Right lobe of liver (tissue), 6 donors: ENCODE measurements at places on chromosomes 7 and 10.

GRCh38 chr7:29508608-29509007, 55.0 kb upstream of the PRR15 start:
- DNase-seq = no peak

- DNase-seq = no peak
Measured at GRCh38 chr7:136403591-136403990, 426.4 kb upstream of the MTPN start.

DNA sequence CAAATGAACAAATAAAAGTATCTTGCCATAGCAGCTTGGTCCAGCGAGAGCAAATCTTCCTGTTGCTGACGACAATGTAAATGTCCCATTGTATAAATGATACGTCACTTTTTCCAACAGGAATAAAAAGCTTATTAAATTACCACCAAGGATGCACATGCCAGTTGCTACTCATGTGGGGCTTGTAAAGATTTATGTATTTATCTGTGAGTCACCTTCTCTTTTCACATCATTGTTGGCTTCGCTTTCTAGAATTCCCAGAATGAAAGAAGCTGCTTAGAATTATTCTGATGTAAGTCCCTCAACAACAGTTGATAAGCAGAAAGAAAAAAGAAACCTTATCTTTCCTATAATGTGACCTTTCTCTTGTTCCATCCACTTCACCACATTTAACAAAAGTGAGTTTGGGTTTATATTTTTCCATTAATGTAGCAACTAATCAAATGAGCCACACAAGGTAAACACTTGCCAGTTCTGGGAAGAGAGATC, 22.4 kb downstream of the DNAJC12 start:
- DNase-seq = no peak

GRCh38 chr7:38070718-38071117, 107.3 kb upstream of the STARD3NL start:
- no peak for DNase-seq

DNA sequence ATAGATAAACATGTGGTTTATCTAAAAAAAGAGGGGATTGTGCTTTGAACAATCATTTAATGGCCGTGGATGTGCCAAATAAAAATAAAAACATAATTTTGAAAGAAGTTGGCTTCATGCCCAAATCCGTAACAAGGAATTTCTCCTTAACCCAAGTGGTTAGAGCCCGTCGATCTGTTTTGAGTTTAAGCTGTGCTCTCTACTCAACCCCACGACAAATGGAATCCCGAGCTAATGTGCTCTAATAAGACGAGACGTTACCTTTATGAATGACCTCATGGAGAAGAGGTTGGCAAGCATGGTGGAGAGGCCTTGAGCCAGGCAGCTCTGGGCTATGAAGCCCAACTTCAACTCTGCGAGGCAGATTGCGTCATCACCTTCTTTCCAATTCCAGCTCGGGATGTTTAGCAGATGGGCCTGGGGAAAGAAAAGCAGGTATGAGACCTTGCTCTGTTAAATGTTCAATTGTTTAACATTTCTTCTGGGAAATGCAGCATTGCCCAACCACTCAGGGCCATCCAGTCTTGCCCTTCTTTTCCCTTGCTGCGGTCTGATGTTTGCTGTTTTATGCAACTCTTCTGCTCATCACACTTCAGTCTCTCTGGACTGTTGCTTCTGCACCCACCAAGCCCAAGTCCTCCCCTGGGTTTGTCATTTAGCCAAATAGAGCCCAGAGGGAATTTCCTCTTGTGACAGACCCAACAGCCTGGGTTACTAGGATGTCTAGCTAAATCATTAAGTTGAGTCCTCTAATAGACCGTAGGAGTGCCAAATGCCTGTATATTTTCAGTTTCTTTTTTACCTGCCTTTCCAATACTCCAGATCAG, 564.6 kb downstream of the KCNMA1 start:
- DNase-seq = peak; percentile 84

DNA sequence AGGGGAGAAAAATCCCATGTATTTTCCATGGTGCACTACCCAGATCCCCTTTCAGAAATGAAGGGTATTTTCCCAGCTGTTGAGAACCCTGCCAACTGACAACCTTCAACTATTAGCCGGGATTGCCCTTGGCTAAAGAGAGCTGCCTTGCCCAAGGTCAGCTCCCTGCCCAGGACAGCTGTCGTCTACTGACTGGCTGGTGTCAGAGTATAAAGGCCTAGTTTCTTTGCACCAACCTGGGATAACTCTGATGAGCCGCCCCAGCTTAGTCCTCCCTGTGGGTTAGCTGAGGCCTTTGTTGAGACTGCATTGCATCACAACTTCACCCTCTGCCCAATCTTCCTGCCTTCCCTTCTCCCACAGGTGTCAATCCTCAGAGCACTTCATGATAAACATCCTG, 147.2 kb upstream of the RHEB start:
- DNase-seq = no peak

DNA sequence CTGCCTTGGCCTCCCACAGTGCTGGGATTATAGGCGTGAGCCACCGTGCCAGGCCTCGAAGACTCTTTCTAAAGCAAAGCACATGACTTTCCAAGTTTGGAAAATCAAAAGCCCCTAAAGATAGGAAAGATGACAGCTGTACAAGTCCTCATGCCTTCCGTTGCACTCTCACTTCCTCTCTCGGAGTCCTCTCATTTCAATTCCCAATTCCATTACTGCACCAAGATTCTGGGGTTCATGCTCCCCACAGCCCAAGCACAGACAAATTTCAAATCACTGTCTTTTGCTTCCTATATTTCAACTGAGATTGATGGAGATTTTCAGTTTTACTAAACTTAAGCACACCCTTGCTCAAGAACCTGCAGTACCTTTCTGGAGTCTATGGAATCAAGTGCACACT, 10.9 kb upstream of the PLAU start:
- no peak for DNase-seq

DNA sequence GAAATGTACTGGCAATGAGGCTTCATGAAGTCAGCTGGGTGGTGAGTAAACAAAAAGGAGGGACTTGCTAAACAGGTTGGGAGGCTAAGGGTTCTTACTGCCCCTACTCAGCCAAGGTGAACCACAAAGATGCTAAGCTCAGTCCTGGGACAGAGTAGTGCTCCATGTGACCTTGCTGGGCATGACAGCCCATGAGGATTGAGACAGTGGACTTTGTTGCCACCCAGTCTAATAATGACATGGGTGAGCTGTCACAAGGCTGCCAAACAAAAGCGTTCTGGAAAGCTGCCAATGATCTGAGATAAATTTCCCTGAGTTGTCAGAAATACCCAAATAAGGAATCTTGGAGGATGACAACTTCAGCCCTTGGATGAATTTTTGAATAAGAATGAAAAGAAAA, 75.2 kb downstream of the CLEC2L start:
- DNase-seq = no peak
